ENCODE measurements at places on chromosomes 5 and 9.
A peak's percentile ranks its signal among the peaks of the same experiment; 100 is the strongest.

DNA sequence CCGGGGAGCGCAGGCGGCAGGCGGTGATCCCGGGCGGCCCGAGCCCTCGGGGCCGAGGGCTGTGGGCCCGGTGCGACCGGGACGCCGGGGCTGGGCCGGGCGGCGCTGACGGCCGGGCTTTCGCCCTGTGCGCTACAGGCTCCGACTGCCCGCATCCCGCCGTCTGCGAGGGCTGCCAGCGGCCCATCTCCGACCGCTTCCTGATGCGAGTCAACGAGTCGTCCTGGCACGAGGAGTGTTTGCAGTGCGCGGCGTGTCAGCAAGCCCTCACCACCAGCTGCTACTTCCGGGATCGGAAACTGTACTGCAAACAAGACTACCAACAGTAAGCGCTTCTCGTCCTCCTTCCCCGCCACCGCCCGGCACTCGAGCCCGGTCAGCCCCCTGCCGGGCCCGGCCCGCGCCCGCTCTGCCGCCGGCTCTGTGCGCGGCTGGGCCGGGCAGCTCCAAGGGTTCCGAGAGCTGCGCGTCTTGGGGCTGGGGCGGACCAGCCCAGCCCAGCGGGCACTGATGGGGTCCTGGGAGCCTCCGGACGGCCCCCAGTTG, 1.6 kb downstream of the LMX1B start:
- DNase-seq: no peak

GRCh38 chr9:108478431-108479332, 377.1 kb downstream of the ACTL7B start:
- DNase-seq: peak; percentile 62

GRCh38 chr5:87229780-87230179, 37.9 kb upstream of the RASA1 start:
- DNase-seq: no peak

GRCh38 chr5:92081958-92082712, 699.0 kb upstream of the ARRDC3 start:
- DNase-seq: no peak

- no peak for DNase-seq
Measured at GRCh38 chr5:73351593-73351992, 97.0 kb downstream of the FOXD1 start.

Data from uterus (tissue), 4 donors.